Hematopoietic multipotent progenitor cell treated with erythropoietin and hydrocortisone succinate and interleukin-3 and kit ligand, for 17 days (in vitro differentiated cells): ENCODE measurements at places on chromosomes 4 and X.

GRCh38 chrX:48616576-48616975 lies 19.3 kb downstream of the WDR13 start:
- DNase-seq: no peak

DNA sequence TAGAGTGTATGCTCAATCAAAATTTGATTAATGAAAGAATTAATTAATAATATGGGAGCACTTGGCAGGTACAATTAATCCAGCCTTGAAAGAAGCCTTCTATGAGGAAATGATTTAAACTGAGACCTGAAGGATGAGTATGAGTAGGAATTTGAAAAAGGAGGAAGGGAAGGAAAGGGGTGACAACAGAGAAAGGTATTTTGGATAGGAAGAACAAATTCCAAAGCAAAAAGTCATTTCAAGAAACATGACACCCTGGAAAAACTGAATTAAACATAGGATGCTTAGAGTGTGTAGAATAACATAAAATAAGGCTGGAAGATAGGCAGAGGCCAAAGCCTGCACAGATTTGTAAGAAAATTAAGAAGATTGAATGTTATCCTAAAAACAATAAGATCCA lies 29.6 kb downstream of the PHOX2B start:
- DNase-seq: no peak

GRCh38 chr4:127622921-127623796 lies 9.6 kb upstream of the INTU start:
- no peak for DNase-seq

GRCh38 chrX:41322821-41323603 lies 10.9 kb upstream of the DDX3X start:
- DNase-seq: no peak

DNA sequence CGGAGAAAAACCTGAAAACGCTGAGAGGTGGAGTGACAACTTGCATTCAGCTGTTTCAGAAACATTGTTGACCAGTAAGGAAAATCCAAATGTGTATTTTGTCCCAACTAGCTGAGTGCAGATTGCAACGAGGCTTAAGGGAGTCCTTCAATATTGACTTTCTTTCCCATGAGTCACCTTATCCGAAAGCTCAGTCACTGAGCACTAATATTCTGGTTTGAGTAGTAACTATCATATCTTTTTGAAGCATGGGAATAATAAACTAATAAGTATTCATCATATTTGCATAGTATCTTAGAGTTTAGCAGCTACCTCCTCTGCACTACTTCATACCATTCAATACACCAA lies 604.3 kb downstream of the PACRGL start:
- no peak for DNase-seq

DNA sequence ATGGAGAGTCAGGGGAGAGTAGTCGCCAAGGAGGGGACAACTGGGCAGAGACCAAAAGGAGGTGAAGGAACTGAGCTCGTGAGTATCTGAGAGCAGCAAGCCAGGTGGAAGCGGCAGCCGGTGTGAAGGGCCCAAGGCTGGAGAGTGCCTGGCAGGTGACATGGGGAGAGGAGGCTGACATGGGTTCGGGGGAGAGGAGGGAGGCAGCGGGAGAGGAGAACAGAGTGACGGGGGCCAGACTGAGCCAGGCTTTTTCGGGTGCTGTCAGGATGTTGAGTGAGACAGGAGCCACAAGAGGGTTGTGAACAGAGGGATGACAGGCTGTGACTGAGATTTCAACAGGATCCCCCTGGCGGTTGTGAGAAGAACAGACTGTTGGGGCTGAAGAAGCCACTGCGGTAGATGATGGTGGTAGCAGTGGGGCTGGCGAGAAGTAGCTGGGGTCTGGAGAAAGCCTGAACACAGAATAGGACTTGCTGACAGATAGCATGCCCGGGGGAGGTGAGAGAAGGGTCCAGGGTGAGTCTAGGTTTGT lies 5.7 kb downstream of the ELK1 start:
- DNase-seq: peak; percentile 14

DNA sequence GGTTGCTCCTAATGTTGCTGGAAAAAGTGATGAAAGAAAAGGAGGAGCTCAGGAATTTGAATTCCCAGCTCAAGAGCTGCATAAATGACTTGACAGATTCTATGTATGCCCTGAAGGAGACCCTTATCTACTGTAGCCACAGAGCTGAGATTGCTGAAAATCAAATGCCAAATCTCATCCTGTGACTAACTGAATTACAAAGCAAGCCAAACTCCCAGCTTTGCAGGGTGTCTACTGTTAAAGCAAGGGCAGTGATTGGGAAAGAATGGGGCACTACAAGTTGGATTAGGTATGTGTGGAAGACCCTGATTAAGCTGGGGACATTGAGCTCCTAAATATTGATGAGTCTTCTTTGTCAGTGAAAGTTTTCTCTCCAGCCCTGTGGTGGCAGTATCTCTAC lies 20.8 kb upstream of the SMIM9 start:
- no peak for DNase-seq

DNA sequence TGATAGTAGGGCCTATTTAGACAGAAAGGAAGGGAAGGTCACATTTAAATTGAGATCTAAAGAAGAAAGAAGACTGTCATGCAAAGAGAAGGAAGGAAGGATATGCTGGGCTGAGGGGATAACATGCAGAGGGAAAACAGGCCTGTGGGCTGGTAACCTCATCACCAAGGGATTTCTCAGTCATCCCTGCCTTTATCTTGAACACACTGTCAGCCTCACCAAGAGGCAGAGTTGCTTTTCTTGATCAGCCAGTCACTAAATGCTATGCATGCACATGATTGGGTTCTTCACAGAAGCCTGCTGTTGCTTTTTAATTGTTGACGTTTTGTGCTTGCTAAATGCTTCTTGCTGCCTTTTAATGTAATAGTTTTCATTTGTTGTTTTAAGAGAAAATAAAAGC lies 113.0 kb downstream of the ARHGAP24 start:
- DNase-seq: no peak

GRCh38 chr4:119643306-119644042 lies 14.9 kb upstream of the PDE5A start:
- no peak for DNase-seq

GRCh38 chr4:70992391-70992881 lies 1.0 kb upstream of the DCK start:
- DNase-seq: no peak

GRCh38 chr4:41865981-41866798 lies 69.0 kb upstream of the TMEM33 start:
- no peak for DNase-seq

GRCh38 chr4:36039026-36039425 lies 205.3 kb downstream of the ARAP2 start:
- no peak for DNase-seq

- DNase-seq: no peak
Observed at GRCh38 chrX:78119521-78120227, 15.6 kb downstream of the PGK1 start.

DNA sequence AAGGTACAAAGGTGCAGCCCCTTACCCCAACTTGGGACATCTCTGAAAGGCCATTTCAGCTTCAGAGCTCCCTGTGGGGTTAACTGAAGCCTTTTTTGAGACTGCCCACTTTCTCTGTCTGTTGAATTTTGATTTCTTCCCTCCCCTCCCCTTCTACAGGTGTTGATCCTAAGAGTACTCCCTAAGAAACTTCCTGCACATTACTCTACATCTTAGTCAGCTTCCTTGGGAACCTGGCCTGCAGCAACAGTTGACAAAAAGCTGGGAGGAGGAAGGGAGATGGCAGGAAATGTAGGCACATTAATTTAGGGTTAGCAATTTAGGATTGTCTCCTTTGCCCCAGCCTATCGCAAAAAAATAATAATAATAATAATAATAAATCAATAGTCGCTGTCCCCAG lies 1.2 kb upstream of the IDS start:
- DNase-seq: no peak

GRCh38 chr4:184385705-184386141 lies 88.6 kb downstream of the IRF2 start:
- DNase-seq: peak; percentile 36

DNA sequence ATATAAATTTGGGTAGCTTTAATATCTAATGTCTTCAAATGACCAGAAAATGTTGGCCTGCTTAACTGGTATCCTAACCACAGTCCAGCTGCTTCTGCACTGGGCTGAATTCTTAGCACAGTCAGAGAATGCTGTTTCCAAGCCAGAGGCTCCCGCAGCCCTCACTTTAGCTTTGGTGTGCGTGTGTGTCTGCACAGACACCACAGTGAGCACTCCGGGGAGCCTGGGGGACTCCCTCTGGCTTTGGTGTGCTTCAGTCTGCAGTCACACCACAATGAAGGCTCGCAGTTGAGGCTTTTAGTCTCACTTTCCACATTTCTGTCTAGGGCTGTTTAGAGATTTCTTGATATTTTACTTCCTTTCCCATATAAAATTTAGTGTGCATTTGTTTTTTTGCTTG lies 53.6 kb downstream of the APOO start:
- no peak for DNase-seq

DNA sequence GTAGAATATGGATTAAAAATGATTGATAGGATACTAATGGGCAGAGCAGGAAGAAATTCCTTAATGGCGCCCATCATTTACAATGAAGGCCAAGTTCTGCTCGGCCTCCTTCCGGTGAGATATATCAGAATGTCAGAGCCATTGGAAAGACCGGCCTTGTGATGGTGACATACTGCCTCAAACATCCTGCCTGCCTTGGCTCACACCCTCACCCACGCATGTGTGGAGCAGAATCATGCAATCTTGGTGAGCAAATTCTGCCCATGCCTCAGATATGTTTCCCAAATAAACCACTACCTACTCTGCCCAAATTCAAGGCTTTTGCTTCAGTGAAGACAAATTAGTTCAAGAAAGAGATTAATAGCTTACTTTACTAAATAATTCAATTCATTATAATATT lies 163.3 kb downstream of the MID1 start:
- DNase-seq: no peak

- no peak for DNase-seq
Observed at GRCh38 chrX:37824491-37825214, 22.7 kb downstream of the DYNLT3 start.

- DNase-seq: peak; percentile 67
Observed at GRCh38 chr4:153479101-153479500, 12.9 kb downstream of the TMEM131L start.

GRCh38 chrX:48580662-48581061 lies 6.4 kb downstream of the RBM3 start:
- no peak for DNase-seq

DNA sequence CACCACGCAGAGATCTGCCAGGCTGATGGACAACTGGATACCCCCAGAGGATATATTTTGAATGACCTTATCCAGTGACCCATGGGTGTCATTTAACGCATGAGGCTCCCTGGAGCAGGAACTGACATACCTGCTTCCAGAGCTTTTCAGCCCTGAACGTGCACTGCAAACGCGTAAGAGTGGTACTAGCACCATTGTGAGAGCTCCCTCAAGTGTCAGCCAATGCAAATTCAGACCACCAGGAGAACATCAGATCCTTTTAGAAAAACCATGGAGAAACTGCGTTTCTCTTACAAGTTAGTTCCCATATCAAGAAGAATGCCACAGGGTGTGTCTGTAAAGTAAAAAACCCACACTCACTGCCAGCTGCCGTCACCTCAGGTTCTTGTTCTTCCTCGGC lies 7.3 kb downstream of the TREX2 start:
- no peak for DNase-seq

- no peak for DNase-seq
Observed at GRCh38 chr4:124641715-124642381, 70.7 kb downstream of the ANKRD50 start.

DNA sequence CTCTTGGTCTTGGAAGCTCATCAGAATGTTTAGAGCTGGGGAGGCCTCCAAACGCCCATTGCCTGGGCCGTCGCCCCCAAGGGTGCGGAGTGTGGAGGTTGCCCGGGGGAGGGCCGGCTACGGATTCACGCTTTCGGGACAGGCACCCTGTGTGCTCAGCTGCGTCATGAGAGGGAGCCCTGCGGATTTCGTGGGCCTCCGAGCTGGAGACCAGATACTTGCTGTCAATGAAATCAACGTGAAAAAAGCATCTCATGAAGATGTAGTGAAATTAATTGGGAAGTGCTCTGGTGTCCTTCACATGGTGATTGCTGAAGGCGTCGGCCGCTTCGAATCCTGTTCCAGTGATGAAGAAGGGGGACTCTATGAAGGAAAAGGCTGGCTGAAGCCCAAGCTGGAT lies 23.3 kb downstream of the RGS12 start:
- no peak for DNase-seq

DNA sequence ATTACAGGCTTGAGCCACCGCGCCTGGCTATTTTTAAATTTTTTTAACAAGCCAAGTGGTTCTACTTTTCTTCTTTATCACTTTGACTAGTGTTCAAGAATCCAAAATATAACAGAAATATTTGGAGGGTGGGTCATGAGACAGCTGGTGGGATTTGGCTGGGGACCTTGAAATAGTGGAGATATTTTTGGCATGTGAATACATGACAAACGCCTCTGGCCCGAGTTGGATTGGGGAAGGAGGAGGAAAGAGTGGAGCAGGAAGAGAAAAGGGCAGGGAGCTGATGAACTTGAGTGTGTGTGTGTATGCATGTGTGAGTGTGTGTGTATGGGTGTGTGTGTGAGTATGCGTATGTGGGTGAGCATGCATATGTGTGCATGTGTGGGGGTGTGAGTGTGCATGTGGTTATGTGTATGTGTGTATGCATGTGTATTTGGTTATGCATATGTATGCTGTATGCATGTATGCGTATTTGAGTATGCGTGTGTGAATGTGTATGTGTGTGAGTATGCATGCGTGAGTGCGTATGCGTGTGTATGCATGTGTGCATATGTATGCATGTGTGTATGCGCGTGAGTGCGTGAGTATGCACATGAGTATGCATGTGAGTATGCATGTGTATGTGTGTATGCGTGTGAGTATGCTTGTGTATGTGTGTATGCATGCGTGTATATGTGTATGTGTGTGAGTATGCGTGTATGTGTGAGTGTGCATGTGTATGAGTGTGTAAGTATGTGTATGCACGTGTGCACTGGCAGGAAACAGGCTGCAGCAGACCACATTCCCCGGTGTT lies 49.6 kb downstream of the JADE1 start:
- no peak for DNase-seq

DNA sequence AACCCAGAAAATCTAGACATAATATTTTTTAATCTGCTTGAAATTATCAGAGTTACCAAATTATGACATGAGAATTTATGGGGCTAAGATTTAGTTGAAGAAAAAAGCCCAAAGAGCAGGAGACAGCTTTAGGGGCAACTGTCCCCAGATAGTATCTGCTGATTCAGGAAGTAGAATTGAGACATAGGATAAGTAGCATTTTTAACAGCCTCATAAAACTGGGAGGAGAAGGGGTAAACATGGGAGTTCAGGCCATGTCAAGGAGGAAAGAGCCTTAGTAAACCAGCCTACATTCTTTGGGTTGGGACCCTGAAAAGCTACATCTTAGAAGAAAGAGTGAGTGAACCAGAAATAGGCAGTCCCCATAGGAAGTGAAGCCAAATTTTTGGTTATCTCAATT lies 9.7 kb upstream of the RAB28 start:
- DNase-seq: no peak

GRCh38 chr4:74127745-74128144 lies 28.8 kb upstream of the CXCL2 start:
- DNase-seq: no peak

DNA sequence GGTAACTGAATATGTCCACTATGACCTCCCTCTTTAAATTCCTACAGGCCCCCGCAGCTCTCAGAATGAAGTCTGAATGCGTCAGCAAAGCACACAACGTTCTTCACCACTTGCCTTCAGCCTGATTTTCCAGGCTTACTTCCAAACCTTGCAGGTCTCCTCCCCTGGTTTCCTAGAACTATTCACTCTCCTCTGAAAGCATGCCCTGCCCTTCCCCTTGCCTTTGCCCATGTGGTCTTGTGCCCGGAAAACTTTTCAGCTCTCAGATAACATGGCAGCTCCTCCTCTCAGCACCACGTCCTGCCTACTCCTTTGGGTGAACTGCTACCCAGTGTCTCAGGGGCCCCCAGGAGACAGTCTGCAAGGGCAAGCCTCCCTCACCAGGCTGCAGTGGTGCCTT lies 268.5 kb upstream of the LDB2 start:
- no peak for DNase-seq

- no peak for DNase-seq
Observed at GRCh38 chr4:189785257-189785656, 155.4 kb upstream of the FRG1 start.
